Posterior vena cava (tissue), 2 donors: ENCODE measurements at places on chromosomes 3 and 15. TPM values are rescaled to one million over a fixed set of nuclear protein-coding genes. Genes with fewer than 3 reads are reported as not detected.

DNA sequence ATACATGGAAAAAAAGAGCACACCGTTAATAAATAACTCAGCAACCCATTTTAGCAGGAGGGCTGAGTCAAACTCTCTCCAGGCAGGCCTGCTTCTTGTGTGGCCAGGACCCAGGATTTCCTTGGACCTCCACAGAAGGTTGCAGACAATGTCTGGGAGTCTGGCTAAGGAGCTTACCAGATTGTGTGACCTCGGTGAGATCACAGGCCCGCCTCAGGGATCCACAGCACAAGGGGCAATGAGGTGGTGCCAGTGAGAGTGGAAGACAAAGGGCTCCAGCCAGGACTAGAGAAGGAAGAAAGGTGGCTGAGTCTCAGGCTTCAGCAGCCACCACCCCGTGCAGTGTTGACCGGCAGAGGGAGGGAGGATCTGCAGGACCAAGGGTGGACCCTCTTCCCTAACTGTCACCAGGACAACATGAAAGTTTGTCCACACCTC, 32.2 kb upstream of the SEC22A start:
- DNase-seq = no peak

DNA sequence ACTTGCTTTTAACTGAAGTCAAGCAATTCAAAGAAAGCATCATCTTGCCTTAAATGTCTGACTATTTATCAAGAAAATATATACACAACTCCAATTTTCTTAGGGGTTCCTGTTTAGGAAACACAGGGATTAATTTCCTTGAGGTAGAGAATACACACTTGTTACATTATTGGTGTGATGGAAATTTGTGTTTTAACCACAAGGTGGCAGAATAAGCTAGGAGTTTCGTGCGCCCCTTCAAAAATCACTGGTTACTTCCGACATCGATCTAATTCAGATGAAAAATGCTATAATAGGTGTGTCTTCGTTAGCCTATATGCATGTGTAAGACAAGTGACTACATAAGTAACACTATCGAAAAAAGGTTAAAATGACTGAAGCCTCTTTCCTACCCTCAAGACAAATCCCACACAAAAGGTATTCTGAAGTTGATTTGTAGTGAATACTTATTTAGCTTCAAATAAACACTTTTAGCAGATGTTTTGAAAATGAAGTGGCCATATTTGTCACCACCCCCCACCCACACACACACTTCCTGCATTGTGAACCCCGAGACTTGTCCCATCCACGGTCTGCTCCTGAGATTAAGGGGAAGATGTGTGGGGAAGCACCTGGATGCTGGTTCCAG, 246.5 kb downstream of the ROBO1 start:
- DNase-seq = no peak

- no peak for DNase-seq
Observed at GRCh38 chr3:117630469-117630868, 920.9 kb downstream of the TUSC7 start.

DNA sequence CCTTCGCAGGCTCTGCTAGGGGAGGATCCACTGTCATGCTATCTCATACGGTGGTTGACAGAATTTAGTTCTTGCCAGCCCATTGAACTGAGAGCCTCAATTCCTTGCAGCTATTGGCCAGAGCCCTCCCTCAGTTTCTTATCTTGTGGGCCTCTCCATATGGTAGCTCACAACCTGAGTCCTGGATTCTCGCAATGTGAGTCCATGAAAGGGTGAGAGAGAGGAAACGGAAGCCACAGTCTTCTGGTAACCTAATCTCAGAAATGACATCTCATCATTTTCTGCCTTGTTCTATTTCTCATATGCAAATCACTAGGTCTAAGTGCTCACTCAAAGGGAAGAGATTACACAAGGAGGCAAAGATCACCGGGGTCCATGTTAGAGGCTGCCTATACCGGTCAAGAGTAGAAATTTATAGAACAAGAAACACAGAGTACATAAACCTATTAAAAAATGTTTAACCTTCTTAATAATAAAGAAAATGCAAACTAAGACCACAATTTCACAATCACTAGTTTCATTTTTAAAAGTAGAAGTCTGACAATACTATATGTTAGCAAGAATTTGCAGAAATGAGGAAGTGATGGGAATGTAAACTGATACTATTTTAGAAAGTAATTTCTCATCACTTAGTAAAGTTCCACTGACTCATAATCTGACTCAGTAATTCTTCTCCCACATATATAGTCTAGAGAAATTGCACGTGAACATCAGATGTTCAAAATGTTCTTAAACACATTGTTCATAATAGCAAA, 378.4 kb upstream of the AGTR1 start:
- DNase-seq = no peak

DNA sequence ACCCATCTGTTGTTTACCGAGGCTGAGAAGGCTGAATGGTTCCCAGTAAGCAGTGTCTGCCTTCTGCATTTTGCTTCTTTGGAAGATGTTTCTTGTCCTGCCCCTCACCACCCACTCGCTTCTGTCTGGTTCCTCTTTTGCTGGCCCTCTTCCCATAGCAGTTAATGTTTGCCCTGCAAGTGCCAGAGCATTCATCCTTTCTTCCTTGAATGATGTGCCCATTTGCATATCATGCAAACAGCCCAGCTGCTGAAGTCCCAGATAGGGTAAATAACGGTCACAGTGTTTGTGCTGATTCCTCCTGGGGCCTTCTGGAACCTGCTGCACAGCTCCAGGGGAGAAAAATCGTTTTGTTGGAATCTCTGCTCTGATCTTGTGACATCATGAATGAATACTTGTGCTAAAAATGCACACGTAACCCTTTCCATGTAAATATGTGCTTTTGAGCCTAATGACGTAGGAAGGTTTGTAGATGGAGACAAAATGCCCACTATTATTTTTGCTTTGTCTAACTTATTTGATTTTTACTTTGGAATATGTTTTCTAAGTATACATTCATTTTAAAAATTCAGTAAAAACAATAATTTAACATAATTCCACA, 381.0 kb downstream of the SOX2 start:
- DNase-seq = no peak

DNA sequence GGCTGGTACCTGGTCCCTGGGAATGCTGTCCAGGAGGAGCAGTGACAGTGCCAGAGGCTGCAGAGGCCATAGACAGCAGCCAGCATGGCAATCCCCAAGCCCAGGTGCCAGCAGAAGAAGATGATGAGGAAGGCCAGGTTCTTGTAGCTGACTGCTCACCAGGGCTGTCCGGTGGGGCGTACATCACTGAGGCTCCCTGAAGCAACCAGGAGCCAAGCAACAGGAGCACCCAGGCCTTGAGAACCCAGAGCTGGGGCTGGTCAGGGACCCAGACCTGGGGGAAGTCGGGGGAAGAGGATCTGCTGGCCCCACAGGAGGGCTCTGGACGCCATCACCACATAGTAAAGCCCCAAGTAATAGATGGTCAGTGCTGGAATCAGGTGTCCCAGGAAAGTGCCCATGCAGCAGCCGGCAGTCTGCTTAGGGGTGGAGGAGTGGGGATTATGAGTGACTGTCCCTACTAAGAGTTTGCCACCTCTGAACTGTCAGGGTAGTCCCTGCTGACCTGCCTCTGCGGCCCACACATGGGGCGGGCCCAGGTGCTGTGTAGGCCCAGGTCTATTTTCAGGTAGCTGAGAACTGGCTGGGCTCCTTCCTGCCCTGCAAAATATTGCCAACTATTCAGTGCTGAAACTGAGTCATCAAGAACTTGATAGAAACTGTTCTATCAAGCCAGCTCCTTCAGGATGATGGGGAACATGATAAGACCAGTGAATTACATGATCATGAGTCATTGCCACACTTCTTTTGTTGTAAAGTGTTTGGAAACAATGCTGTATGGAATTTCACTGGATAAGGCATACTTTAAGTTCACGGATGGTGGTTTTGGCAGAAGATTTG, 68.7 kb downstream of the CHRD start:
- no peak for DNase-seq

GRCh38 chr3:177430653-177431052, 233.4 kb upstream of the TBL1XR1 start:
- DNase-seq = no peak

- DNase-seq = no peak
Observed at GRCh38 chr3:30408105-30408557, 198.3 kb upstream of the TGFBR2 start.

DNA sequence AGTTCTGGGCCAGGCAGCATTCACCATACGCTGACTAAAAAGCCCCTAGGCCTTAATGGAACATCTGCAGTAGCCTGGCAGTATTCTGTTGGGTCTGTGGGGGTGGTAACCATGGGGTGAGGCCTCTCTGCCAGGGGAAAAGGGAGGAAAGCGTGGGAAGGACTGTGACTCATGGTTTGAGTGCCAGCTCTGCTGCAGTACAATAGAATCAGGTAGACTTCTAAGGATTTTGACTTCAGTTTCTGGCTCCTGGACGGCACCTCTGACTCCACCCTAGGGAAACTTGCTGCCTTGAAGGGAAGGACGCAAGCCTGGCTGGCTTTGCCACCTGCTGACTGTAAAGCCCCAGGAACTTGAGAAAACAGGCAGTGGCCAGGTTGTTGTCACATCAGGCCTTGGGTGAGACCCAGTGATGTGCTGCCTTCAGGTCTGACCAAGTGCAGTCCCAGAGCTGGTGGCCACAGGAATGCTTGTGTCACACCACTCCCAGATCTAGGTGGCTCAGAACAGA, 148.6 kb downstream of the SUCNR1 start:
- DNase-seq = no peak

DNA sequence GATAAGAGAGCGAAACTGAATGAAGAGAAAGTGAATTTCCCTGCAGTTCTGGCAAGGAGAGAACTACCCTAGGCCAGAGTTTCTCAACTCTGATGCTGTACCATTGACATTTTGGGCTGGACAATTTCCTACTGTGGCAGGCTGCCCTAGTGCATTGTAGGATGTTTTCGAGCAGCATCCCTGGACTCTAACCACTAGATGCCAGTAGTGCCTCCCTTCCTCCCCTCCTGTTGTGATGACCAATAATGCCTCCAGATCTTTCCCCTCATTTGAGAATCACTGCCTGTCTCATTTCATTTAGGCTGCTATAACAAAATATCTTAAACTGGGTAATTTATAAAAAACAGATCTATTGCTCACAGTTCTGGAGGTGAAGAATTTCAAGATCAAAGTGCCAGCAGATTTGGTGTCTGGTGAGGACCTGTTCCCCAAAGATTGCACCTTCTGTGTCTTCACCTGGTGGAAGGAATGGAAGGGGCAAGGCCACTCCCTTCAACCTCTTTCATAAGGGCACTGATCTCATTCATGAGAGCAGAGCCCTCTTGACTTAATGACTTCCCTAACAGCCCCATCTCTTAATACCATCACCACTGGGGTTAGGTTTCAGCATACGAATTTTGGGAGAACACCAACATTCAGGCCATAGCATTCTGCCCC, 188.9 kb upstream of the MEIS2 start:
- DNase-seq = no peak

DNA sequence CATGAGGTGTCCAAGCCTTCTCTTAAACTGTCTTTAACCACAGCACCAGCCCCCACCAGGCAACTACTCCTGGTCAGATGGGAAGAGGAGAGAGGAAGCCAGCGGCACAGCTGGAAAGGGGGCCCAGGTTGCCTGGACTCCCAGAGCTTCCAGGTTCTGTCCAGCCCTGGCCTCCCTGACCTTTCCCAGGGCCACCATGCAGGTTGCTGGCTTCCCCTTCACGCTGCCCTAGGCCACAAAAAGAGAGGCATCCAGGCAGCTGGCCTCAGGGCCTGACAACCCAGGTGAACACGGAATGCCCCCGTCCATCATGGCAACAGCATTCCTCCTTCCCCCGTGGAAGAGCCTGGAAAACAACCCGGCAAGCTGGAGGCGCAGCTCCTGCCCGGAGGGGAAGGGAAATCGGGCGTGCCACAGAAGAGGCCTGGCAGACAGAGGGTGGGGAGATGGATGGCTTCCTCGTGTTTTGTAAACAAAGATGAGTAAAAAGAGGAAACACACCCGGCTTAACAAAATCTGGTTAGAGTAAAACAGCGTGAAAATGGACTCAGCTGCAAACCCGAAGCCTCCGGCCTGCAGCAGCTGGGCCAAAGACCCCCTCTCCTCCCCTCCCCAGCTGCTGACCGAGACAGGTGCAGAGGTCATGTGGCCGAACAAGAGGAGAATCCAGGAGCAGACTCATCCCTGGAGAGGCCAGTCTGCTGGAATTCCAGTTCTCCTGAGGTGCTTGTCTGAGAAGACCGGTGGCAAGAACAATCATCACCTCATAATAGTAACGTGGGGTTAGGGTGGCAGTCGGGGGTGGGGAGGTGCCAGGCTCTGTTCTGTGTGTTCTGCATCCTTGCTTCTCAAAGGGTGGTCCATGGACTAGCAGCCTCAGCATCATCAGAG, 15.5 kb downstream of the BMF start:
- DNase-seq = peak; percentile 82

GRCh38 chr3:159077860-159078259, 276.0 kb downstream of the MFSD1 start:
- DNase-seq = no peak

DNA sequence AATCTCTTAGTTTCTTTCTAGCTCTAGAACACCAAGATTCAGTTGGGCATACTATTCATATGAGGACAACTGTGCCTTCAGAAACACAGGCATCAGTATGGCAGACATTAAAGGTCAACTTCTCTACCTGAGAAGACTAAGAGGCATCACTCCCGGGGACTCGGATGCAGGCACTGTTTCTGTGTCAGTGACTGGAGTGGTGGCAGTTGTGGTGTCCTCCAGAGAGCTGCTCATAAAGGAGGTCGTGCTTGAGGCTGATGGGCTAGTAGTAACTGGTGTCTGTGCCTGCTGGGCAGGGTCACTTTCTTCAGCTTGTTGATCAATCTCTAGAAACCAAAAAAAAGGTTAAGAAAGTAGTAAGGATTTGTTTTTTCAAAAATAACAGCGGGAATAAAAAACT, 75.2 kb downstream of the FBXL22 start:
- DNase-seq = no peak

DNA sequence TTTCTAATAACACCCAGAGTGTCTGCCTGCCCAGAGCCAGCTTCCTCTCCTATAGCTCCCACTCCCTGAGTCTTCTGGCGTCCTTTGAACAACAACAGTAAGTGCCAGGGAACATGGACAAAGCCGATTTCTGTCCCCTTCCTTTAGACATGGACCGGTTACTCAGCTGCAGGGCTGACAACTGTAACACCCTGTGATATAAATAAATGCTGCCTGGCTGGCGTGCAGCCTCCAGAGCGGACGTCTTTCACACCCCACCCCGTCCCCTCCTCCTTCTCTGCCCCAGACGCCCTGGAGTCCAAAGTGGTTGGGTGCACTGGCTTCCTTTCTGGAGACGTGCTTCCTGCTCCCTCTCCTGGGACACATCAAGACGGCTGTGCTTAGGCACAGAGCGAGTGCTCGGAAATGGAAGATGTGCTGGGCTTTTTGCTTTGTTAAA, 281.9 kb upstream of the LRRFIP2 start:
- peak; percentile 92 for DNase-seq

- no peak for DNase-seq
Observed at GRCh38 chr3:34650131-34650530, 851.7 kb downstream of the PDCD6IP start.

- DNase-seq = no peak
Observed at GRCh38 chr15:50773389-50773788, 7.9 kb upstream of the SPPL2A start.

STRA6 gene
- not detected for total RNA-seq

DENND4A gene
- 28.6 TPM for total RNA-seq

SLC28A1 gene
- total RNA-seq = not detected

CYP1A2 gene
- not detected for total RNA-seq

TOMM70 gene
- total RNA-seq = 39.8 TPM

SLC12A8 gene
- 0.69 TPM for total RNA-seq

AHSG gene
- total RNA-seq = not detected

GOLGA6L7 gene
- total RNA-seq = not detected

MAP6D1 gene
- not detected for total RNA-seq

GOLGA8S gene
- 0.38 TPM for total RNA-seq

INKA1 gene
- total RNA-seq = 5.9 TPM

GATA2 gene
- total RNA-seq = 11.6 TPM

NGRN gene
- 81.6 TPM for total RNA-seq

GP5 gene
- 0.05 TPM for total RNA-seq

GOLGA8F gene
- not detected for total RNA-seq

RASGRP1 gene
- total RNA-seq = 0.67 TPM
